ENCODE measurements at places on chromosomes 6 and 20.

- DNase-seq = no peak
Observed at GRCh38 chr6:150196942-150197745, 54.3 kb downstream of the PPP1R14C start.

- DNase-seq = no peak
Observed at GRCh38 chr6:8731874-8732273, 296.5 kb upstream of the SLC35B3 start.

DNA sequence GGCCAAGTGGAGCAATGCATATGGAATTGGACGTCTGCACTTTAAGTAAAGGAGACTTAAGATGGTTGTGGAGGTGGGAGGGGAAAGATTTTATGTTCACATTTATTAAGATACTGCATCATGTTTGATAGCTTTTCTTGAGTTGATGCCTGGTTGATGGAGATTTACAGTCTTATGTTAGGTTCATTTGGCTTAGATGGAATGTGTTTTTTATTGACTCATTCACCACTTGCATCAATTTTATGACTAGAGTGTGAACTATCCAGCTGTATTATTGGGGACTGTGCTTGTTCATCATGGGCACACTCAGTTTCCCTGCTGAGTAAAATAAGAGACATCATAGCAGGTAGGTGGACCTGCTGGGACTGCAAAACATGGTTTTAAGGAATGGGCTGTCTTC, 91.2 kb upstream of the SCP2D1 start:
- no peak for DNase-seq

DNA sequence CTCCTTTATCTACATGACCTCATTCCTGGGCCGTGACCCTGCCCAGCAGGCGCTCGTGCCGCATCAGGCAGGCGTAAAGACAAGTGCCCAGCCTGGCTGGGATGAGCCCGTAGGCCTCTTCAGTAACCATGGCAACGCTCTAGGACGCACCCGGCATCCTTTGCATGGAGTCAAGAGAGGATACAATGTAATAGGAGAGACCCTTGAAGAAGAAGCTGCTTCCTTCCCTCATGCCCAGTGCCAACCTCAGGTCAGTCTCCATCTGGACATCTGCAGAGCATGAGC, 5.0 kb upstream of the LSM14B start:
- no peak for DNase-seq

DNA sequence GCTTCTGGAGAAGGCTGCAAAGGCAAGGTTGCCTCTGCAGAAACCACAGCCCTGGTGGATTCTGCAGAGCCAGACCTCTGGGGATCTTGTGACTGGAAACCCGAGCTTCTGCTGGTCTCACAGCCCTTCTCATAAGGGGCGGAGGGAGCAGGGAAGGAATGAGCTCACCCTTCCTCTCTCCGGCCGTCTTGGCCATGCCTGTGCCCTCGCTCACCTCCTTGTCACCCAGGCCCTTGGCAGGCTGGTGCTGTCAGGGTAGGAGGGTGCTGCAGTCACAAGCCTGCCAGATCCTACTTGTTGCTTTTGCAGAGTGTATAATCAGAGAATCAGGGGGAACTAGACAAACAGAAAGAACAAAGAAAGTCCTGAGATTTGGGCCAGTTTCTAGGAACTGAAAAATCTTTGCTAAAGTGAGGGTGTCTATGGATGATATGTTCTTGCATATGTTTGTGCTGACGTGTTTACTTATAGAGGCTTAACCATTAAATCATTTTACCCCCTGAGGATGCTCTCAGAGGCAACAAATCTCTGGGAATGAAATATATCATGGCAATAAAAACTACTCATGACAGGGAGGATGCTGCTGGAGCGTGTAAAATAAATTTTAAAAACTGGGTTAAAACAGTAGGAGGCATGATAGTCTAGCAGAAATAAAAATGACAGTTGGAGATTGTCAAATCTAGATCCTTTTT, 244.9 kb upstream of the SOX4 start:
- no peak for DNase-seq

GRCh38 chr6:30709101-30709868, 7.8 kb downstream of the MDC1 start:
- no peak for DNase-seq

DNA sequence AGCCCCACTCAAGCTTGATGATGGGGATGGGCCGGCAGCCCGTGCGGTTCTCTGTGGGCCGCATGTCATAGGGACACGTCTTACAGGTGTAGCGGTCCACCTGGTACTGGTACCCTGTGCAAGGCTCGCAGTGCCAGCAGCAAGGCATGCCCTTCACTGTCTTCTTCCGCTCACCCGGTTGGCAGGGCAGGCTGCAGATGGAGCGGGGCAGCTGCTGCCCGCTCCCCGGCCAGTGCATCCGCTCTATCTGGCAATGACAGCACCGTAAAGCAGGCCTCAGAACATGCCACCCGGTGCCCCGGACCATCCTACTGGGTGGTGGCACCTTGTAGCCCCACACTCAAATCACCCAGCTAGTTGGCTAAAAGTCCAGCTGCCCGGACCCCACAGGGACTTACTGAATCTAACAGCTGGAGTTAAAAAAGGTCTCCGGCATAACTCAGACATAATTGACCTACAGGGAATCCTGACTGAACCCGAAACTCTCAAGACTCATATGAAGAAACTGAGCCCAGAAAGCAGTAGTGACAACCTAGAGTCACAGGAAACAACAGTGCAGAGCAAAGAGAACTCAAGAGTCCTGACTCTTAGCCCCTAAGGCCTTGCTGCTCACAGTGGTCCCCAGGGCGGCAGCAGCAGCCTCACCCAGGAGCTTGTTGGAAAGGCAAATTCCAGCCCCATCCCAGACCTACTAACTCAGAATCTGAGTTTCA, 109.4 kb downstream of the GRM4 start:
- DNase-seq = no peak

- no peak for DNase-seq
Observed at GRCh38 chr6:150276168-150276936, 92.5 kb upstream of the IYD start.

DNA sequence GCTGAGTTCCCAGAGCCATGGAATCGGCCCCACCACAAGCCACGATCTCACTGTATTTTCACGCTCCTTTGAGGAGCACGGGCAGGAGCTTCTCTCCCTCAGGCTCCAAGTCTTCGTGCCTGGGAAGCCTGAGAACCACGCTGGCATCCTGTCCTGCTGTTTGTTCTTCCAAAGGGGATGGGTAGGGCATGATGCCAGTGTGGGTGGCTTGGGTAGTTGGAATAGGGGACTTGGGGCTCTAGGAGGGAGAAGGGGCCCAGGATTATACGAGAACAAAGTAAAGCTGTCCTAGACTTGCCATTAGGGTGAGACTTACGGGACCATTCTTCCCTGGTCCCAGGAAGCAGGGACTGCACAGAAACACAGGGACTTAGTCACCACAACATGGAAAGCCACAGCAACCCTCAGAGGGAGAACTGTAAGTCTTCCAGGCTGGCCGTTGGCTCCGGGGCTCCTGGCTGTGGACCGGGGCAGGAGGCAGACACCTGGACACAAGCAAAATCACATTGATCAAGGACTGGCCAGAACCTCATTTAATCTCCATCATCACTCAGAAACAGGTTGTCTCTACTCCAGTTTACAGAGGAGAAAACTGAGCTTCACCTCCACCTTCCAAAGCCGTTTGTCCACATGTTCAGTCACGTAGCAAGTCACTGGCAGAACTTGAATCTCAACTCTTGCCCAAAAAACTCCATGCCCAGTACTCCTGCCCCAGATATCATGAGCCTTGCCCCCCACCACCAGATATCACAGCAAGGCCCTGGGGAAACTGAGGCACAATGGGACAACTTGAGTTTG, 1.3 kb downstream of the CCN5 start:
- no peak for DNase-seq

DNA sequence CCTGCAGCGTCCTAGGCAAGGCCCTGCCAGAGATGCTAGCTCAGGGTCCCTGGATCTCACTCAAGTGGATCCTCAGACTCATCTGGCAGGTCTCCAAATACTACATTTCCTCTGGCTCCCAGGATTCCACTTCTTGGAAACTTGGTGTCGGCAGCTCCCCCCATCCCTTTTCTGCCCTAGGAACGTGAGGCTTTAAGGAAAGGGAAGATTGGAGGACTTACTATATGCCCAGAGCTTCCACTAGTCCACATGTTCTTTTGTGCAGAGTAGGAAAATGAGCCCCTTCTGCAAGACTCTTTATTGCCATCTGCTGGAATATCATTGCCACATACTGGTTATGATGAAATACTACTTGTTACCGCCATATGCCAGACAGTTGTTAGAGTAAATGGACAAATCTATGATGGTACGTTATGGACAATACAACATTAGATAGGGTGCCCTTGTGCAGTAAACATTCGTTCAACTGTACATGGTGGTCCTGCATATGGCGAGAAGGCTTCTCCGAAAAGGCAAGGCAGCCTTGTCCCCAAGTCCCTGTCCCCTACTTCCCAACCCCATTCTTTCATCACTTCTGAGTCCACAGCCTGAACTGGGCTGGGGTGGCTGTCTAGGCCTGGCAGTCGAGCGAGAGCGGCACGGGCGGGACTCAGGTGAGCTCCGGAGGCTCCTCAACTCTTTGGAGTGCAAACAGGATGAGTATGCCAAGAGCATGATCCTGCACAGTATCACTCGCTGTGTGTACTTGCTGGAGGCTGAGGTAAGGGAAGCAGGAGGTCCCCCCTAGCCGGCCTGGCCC, 780 bp downstream of the ARMC12 start:
- DNase-seq = no peak

DNA sequence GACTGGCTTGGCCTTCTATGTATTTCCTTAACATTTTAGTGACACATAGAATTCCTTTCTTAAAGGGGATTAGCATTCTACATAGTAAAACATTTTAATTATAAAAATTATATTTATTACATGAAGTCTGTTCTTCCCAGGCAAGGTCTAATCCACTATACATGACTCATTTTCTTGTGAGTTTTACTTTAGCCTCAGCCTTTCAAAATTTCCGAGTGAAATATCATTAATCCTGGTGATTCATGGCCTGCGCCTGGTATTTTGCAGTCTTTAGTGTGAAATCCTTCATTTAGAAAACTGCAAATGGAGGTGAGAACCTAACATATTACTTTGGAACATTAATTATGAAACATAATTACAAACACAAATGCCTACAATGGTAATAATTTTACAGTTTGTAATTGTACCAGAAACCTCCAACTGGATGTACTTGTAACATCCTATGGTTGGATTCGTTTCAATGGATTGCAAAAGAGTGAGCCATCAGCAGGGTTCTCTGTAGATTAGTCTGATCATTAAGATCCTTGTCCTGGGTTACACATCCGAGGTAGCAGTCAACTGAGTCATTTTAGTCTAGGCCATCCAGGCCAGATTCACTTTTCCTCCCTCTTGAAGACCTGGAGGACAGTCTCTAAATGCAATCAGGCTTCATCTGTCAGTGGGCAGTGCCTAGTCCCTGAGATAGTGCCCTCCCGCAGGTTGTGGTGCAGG, 272.0 kb downstream of the PACRG start:
- no peak for DNase-seq

DNA sequence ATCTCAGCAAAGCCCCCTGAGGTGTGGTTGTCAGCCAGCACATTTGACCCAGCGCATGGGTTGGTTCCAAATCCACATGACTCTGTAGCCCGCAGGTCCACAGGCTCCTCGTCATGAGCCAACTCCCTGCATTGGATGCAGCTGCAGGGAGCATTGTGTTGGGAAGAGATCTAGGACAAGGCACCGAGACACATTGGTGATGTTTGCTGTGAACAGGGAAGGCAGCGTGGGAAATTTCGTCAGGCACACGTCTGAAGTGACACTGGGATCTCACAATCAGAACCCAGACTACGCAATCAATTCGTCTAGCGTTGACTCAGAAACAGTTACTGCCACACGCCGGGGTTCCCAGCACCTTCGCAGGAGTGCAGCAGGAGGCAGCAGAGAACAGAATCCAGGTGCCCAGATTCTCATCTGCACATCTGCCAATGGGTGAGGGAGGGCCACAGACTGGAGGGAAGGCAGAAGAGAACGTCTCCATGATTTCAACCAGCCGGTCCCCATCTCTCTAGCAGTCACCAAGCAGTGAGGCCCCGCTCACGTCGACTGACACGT, 177.0 kb downstream of the TTLL2 start:
- DNase-seq = no peak

- DNase-seq = no peak
Observed at GRCh38 chr6:13478525-13478966, 8.9 kb downstream of the GFOD1 start.

DNA sequence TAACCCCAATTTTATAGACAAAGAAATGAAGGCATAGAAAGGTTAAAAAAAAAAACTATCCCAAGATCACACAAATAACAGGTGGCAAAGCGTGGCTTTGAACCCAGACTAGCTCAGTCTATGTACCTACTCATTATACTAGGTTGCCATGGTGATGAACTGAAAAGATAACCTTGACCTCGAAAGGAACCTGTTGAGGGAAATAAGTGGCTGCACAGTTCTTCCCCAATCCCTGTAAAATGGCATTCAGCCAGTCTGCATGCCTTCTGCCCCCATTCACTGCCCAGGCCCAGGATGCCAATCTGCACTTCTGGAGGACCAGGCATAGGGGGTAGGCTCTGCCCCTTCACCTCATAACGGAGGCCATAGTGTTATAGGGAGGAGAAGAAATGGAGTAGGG, 295.2 kb downstream of the PTPRT start:
- no peak for DNase-seq

DNA sequence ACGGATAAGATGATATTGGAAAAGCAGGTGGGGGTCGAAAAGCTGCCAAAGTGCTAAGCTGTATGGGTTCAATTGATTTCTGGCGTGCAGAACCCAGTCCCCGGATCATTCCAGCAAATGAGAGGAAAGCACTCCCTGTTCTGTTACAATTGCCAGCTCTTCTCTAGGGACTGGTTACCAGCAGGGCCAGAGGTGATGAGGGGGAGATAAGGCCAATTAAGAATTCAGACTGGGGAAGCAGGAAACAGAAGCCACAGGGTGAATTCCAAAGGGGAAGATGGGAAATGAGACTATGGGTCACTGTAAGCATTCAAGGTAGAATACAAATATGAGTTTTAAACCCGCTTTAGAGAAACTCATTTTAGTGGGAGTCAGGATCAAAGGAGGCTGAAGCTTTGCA, 349.4 kb upstream of the MAP3K7 start:
- no peak for DNase-seq

GRCh38 chr20:22569353-22569752, 15.0 kb downstream of the FOXA2 start:
- no peak for DNase-seq
